ENCODE measurements at places on chromosomes 7 and 10. TPM values are rescaled to one million over a fixed set of nuclear protein-coding genes. Genes with fewer than 3 reads are reported as not detected.

Gene ATE1
- 36.7 TPM for polyA plus RNA-seq

Gene DKK1
- 34.8 TPM for polyA plus RNA-seq

Gene AVL9
- 22.9 TPM for polyA plus RNA-seq

DNA sequence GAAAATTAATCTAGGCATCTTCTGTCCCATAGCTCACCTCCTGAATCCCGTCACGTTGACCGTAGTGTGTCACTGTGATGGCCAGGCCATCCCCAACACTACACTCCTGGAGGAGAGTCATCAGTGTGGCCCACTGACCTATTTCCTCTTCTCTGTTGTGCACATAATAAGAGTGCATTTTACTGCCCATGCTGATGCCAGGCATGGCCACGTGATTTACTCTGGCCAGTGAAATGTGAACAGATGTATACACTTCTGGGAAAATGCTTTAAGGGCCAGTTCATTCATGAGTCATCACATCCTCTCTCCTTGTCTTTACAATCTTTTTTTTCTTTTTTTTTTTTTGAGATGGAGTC, 101.9 kb upstream of the PIP4K2A start:
- DNase-seq = no peak

DNA sequence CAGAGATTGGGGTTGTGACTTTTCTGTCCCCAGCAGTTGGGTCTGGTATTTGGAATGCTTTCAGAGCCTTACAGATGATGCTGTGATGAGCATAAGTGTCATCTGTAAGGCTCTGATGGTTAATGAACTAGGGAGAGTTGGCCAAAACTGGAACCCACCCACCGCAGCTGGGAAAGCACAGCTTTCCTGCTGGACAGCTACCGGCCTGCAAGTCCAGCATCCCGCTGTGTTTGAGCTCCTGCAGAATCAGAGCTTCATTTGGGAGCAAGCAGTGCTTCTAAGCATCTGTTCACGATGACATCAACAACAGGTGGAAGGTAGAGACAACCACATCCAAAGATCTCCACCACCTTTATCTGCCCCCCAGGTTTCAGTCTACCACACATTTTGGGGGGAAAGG, 11.7 kb downstream of the UCN3 start:
- no peak for DNase-seq

- no peak for DNase-seq
These were observed 32.6 kb downstream of the USP6NL start for GRCh38 chr10:11578802-11579255.

DNA sequence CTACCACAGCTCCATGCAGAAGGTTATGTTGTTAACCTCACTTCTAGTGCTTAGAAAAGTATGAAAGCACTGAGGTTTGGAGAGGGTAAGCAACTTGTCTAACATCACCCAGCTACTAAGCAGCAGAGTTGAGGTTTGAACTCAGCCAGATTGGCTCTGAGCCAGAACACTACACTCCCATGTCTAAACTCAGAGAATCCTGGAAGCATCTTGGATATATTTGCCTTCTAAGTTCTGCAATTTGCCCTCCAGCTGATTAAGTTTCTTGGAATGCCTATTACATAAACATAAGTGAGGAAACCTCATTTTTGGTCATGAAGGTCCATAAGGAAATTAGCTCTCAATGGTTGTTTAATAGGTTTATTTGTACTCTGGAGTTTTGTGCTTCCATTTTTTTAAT, 78.1 kb upstream of the PHYHIPL start:
- no peak for DNase-seq

DNA sequence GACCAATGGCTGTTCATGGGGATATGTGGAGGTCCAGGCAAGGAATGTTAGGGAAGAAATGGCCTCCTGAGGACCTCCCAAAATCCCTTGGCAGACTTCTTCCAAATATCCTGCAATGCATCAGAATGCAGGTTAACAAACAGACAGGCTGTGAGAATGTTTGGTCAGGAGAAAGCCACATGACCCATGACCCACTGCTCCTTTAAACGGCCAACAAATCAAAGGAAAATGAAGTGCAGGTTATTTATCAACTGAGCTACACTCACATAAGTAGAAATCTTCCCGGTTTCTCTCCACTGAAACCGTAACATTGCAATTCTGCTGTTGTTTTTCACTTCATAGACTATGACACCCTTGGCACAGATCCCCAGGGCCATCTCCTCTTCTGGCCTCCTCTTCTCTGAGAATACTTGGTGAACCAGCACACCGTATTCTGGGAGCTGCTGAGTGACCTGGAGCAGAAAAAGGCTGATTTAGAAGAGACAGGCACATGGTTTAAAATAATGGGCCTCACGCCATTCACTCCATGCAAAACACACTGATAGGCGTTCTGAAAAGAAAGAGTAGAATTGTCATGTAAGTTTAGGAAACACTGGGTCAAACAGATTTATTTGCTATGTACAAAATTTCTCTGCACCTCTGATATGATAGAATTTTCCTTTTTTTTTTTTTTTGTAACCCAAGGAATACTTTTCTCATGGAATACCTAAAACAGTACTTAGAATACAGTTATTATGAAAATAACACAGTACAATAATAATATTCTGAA, 67.8 kb downstream of the FRMPD2 start:
- no peak for DNase-seq

GRCh38 chr7:10239695-10240345, 733.9 kb upstream of the PHF14 start:
- DNase-seq = peak; percentile 24
